Activated CD4-positive, alpha-beta T cell treated with anti-CD3 and anti-CD28 coated beads for 24 hours (primary cell): ENCODE measurements at places on chromosomes 2 and 18.

- no peak for DNase-seq
Observed at GRCh38 chr18:48137374-48138081, 207.1 kb upstream of the SMAD2 start.

- DNase-seq = no peak
Observed at GRCh38 chr2:205872716-205873115, 190.4 kb downstream of the NRP2 start.

DNA sequence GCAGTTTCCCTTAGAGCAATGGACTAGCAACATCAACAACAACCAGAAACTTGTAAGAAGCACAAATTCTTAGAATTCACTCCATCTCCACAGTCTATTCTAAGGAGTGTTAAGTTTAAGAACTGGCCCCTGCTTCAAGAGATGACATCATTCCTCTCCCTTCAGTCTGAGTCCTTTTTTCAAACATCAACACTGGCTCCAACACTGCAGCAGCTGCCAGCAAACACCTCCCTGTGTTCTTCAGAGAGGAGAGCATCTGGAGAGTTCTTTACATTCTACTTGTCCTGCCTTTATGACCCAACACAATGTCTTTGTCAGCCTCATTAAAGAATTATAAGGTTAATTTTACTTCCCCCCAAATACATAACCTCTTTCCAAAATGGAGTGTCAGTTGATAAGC, 122.3 kb downstream of the HNMT start:
- no peak for DNase-seq

GRCh38 chr2:37582481-37583220, 88.8 kb downstream of the CDC42EP3 start:
- DNase-seq = no peak

- DNase-seq = no peak
Observed at GRCh38 chr2:109533823-109534222, 79.9 kb downstream of the SEPTIN10 start.
